ENCODE measurements at places on chromosomes 4 and X.

DNA sequence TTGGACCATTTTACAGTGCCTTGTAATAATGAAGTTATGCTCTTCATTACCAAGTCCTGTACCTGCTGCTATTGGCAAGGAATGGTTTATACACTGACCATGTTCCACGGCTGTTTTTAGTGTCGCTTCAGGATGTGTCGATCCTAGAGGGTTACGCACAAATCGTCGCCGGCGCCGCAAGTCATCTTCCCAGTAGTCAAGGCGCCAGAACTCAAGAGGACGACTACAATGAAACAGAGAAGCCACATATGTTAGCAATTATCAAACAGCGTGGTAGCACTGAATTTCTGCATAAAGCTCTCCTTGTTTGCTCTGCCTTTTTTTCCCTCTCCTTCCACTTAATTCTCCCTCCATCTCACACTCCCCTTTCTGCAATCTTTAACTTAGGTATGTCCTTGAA is 17.0 kb downstream of the MAB21L2 start:
- no peak for DNase-seq

- no peak for DNase-seq
Observed at GRCh38 chrX:107940095-107940494, 42.1 kb downstream of the TEX13B start.

- no peak for DNase-seq
Observed at GRCh38 chrX:131729295-131729694, 185.4 kb downstream of the OR13H1 start.

- DNase-seq, result no peak
Observed at GRCh38 chr4:152459326-152459725, 76.6 kb downstream of the FBXW7 start.

All from CD4-positive, alpha-beta T cell treated with Interleukin-12 subunit alpha and Interleukin-12 subunit beta, for 1 hour (primary cell).